ENCODE measurements at places on chromosomes 12 and 14.

DNA sequence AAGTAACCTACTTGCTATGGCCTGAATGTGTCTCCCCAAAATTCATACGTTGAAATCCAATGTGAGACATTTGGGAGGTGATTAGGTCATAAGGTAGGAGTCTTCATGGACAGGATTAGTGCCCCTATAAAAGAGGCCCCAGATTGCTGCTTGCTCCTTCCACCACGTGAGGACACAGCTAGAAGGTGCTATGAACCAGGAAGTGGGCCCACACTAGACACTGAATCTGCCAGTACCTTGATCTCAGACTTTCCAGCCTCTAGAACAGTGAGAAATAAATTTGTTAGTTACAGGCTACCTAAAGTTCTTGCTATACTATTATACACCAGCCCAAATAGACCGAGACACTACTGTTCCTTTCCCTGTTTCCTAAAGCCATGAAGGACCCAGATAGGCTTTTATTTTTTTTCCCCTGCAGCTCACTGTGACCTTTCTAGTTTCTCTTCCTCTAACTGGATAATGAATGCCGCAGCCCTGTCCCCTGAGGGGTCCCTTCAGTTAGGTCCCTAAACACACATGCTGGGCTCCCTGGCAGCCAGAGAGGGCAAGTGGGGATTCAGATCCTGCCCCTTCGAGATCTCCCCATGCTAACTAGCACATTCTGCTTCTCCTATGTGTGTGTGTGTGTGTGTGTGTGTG is 19.3 kb downstream of the SLC25A3 start:
- DNase-seq, result no peak

DNA sequence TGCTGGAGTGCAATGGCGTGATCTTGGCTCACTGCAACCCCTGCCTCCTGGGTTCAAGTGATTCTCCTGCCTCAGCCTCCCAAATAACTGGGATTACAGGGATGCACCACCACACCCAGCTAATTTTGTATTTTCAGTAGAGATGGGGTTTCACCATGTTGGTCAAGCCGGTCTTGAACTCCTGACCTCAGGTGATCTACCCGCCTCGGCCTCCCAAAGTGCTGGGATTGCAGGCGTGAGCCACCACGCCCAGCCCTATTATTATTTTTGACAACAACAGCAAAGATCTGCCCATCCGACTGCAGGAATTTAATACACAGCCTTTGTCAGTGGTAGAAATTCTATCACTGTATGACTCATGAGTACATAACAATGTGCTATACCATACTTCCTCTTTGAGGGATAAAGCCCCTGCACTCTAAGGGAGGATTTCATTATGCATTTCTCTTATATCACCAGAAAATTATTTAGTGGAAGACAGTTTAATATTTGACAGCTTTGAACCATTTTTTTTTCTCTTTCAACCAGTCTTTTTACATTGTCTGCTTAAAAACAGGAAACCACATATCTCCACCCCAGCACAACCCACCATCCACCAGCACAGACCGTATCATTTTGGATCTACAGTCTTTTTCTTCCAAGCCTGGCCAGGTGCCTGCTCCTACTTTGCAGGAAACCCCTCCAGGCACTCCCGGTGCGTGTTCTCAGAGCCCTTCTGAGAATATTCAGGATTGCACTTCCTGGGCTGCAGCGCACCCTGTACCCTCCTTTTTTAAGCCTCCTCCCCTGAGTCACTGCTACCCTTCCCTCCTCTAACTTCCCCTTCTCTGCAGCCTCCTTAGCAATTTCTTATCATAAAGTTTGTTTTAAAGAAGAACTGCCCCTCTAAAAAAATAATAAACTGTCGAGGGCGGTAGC is 594 bp downstream of the ARHGDIB start:
- DNase-seq, result no peak

DNA sequence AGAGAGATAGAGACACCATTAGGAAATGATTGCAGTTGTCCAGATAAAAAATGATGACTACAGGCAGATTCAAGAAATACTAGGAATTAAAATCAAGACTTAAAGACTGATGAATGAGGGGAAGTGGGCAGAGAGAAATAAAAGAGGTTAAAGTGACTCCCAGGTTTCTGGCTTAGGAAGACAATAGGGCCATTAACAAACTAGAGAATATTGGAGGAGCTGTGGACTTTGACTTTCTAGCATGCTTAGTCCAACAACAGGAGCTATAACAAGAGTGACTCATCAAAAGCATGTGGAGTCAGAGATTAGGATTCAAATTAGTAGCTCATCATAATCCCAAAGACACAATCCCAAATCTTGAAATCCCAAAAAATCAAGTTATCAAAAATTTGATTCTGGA is 101.5 kb downstream of the BMP4 start:
- DNase-seq, result no peak

DNA sequence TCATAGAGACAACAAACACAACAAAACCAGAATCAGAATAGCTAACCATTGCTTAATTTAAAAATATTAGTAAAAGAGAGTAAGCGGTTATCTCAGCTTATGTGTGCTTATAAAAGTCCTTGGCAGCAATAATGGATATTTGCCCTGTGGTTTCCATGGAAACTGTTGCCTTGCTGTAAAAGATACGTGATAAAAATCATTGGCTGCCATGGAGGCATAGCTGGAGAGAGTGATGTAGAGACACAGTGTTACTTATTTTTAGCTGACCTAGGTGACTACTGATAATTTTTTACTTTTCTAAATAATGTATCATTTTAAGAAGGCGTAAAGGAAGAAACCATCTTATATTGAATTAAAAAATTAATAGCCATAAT is 92.9 kb downstream of the ERC1 start:
- peak; percentile 22 for DNase-seq

DNA sequence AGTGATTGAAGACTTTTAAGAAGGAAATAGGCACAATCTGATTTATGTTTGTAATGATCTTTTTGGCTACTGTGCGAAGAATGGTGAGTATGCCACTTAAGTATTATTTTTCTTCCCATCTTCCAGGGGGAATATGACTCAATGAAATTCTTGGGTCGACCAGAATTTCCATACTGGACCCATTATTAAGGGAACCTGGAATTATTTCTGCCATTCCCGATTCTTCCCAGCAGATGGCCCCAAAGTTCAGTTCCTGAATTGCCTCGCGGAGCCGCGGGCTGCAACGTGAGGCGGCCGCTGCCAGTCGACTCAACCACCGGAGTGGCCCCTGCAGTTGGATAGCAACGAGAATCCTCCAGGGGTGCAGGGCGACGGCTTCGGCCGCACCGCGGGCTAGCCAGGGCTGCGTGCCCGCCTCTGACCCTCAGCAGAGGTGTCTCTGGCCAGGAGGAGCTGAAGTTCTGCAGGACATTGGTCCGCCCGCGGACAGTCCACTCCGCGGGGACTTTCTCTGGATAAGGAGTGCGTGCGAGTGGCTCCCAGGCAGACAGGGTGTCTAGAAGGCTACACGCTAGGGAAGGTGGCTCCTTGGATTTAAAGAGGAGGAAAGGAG is 628 bp upstream of the TSHR start:
- peak; percentile 15 for DNase-seq

GRCh38 chr14:75648066-75648838 is 12.4 kb downstream of the ERG28 start:
- no peak for DNase-seq

DNA sequence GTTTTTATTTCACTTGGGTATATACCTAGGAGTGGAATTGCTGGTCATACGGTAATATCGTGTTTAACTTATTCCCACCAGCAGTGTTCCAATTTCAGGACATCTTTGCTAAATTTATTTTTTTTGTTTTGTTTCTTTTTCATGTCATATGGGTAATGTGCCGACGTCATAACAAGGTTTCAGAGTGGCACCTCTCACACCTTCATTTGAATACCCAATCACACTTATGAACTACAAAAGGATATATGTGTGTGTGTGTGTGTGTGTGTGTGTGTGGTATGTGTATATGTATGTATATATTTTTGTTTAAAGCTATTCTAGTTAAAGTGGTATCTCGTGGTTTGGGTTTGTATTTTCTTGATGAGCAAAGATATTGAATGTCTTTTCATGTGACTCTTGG is 12.1 kb downstream of the TRAF3 start:
- no peak for DNase-seq

DNA sequence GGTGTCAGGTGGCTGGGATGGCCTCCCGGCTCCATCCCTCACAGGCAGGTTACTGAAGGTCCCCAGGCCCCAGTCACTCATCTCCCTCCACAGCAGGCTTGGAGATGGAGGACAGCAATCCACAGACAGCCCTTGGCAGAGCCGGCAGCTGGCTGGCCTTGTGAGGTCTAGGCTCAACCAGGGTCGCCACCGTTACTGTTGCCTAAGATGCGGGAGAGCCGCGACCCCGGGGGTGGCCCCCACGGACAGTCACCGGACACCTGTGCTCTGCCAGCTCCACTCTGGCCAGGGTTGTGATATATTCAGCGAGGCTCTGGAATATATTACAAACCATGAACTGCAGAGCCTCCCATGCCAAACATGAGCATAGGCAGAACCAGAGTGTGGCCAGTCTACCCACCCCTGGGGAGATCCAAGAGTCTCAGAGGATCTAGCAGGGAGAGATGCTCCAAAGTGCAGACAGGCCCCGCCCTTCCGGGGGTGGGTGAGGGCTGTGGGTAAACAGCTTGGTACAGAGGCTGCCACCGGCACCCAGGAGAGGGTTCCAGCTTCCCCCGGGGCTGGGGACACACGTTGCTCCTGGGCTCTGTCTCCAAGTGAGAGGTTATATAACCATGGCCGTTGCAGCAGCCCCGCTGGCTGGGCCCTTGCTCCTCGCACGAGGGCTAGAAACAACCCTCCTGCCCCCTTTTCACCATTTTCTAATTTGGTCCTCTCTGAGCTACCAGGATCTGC is 55.9 kb upstream of the DIO3 start:
- no peak for DNase-seq
